ENCODE measurements at places on chromosomes 16 and 17. TPM values are rescaled to one million over a fixed set of nuclear protein-coding genes. Genes with fewer than 3 reads are reported as not detected.

DNA sequence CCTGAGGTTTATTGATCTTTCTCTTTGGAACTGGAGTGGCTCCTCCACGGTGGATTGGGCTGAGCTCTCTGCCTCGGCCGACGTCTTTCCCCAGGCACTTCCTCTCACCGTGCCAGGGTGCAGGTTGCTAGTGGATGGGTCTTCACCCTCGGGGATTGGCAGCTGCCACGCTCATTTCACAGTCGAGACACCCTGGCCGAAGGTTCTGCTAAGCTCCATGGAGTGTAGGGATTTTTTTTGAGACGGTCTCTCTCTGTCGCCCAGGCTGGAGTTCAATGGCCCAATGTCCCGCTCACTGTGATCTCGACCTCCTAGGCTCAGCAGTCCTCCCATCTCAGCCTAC, 280.8 kb downstream of the SEC14L1 start:
- peak; percentile 60 for DNase-seq

The RNF43 gene
- 2.5 TPM for total RNA-seq

DNA sequence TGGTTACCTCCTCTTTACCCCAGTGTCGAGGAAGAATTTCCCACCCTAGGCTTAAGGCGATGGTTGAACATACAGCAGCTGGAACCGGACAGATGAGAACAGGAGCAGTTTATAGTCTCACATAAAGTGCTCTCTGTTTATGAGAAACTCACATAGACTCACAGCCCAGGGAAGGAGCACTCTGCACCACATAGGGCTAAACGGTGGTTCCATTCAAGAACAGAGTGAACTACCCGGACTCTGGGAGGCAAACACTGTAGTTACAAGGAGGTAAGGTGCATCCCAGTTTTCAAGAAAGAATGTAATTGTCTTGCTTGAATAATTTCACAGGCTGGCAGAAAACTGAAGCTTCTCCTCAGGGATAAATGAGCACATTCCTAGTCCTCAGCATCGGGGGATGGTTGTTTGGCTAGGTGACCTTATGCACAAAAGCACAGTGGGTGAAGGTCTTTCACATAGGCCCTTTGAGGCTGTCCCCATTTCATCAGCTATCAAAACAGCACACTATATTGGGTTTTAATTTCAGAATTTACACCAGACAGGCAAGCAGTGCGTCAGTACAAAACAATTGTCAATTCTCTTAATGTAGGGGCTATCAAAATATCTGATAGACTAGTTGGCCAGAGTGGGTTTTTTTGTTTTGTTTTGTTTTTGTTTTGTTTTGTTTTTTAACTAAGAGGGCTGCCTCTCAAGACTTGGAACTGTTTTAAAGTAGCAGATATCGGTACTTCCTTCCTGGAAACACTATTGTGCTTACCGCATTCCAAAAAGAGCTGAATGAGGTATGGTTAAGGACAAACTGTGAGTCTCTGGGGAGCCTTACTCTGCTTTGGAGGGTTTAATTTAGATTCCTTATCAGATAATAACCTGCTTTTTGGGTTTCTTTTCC, 918.1 kb upstream of the CDH8 start:
- DNase-seq = no peak

GRCh38 chr16:27097800-27098230, 31.1 kb downstream of the C16orf82 start:
- DNase-seq = no peak

The TBC1D3 gene
- 1.7 TPM for total RNA-seq

- DNase-seq = peak; percentile 81
These were observed 56.8 kb downstream of the BEAN1 start for GRCh38 chr16:66483689-66484452.

The MAPK8IP3 gene
- 348 TPM for total RNA-seq

The GPR139 gene
- not detected for total RNA-seq

- DNase-seq = no peak
These were observed 25.5 kb upstream of the MYO15B start for GRCh38 chr17:75561927-75562603.

DNA sequence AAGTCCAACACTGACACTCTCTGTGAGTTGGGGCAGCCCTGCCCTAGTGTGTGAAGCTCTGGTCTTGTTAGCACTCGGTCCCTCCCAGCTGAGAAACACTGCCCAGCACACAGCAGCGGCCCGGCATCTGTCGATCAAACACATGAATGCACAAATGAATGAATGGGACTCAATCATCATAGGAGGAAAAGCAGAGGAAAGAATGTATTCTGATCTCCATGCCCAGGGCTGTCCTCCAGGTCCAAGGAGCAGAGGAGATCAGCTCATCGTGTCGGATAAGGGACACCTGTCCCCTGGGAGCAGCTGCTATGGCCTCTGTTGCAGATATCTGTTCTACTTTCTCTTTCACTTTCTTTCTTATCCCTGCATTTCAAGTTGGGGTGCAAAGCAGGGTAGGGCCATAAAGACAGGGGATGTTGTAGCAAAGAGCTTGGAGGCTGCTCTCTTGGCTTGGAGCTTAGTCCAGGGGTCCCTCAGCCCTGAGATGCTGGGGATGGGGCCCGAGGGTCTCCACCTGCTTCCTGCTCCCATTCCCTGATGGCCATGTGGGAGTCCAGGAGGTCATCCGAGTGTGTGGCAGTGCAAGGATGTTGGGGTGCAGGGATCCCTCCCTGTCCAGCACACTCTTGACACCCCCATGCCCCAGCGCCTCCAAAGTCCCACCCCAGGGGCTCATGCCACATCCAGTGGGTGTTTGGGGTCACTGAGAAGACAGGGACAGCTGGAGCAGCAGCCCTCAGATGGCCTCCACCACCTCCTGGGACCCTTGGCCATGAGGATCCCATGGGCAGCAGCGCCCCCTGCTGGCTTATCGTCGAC, 88.2 kb downstream of the IRF8 start:
- DNase-seq = peak; percentile 51

Data from B cell (primary cell).